Thyroid gland (tissue), 4 donors: ENCODE measurements at places on chromosomes 2 and 18.
A peak's percentile ranks its signal among the peaks of the same experiment; 100 is the strongest.

DNA sequence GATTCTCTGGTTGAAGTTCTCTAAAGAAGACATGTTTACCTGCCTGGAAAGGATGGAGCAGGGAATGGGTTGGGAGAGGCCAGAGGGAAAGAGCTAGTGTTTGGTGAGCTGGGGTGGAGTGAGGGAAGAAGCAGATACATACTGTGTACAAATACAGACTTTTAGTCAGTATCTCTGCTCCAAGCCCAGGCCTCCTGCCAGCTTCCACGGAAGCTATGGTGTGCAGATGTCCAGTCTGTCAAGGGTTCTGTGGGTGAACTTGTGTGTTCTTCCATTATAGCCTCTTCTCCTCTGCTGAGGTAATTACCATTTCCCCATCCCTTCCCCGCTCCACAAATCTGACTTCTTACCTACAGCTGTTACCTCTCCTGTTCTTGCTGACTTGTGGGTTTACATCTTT, 208.6 kb downstream of the HRH4 start:
- DNase-seq, result no peak

- peak; percentile 7 for DNase-seq
These were observed 198.6 kb downstream of the CAMKMT start for GRCh38 chr2:44560352-44560751.

DNA sequence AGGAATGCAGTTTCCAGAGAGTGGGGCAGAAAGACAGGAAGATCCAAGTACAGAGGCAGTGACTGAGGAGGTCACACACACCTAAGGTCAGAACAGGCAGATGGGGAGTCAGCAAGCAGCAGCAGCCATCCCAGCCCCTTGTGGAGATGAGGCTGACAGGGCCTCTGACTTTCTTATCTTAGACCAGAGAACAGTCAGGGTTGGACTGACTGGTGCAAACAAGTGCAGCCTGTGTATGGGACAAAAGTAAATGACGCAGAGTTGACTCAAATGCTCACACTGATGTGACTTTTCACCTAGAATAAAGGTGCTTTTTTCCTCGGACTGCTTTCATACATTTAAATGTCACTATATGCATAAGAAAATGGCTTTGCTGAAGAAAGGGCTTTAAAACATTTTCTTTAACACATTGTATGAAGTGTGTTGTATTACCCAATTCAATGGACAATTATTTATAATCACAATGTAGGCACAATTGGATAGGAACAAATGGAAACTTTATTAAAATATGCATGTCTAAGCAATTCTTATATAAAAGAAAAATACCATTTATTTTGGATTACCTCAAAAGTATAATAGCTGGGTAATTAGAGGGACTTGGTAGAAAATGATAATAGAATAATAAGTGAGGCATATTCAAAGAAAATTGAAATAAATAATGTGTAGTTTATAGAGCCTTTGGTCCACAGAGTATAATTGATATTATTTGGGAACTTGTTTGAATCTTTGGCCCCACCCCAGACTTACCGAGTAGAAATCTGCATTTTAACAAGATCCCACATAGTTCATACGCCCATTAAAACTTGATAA, 1321.5 kb upstream of the CELF4 start:
- no peak for DNase-seq

DNA sequence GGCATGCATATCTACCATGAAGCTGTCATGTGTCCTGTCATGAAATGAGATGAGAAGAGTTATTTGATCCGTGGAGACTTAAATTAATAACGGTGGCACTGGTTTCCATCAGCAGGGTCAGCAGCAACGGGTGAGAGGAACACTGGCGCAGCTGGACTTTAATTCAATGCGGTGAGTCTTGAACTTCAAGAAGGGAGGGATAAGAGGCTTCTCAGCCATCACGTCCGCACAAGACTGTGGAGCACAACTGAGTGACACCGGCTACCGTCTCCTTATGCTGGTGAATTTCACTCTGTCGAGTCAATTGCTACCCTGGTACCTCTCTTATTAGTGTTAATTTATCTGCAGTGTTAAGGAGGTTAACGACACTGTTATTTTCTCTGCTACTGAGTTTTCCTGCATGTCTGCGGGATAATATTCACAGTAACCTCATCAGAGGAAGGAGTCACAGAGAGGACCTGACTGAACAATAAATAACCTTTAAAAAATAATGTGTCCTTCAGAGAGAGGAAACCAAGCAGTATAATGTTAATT, 236.8 kb downstream of the EPHA4 start:
- no peak for DNase-seq

GRCh38 chr2:182625814-182626213, 90.2 kb upstream of the DNAJC10 start:
- peak; percentile 47 for DNase-seq

GRCh38 chr18:13619505-13620205, 106.7 kb downstream of the FAM210A start:
- DNase-seq, result no peak

GRCh38 chr2:4101936-4102335, 398.6 kb downstream of the DCDC2C start:
- no peak for DNase-seq

- no peak for DNase-seq
These were observed 141.8 kb downstream of the MEIS1 start for GRCh38 chr2:66576561-66577320.

DNA sequence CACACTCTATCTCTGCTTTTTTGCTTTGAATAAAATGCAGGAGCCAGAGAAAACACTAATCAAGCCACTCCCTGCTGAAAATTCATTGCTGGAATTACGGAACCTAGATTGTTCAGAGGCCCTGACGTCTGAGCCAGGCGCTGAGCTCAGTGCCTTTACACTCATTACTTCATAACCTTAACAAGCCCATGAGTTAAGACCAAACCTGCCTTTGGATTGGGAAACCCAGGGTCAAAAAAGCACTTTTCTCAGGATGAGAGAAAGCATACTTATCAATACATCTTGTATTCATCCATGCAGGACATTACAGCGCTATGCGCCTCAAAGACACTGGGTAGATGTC, 762 bp downstream of the INO80C start:
- DNase-seq, result no peak

DNA sequence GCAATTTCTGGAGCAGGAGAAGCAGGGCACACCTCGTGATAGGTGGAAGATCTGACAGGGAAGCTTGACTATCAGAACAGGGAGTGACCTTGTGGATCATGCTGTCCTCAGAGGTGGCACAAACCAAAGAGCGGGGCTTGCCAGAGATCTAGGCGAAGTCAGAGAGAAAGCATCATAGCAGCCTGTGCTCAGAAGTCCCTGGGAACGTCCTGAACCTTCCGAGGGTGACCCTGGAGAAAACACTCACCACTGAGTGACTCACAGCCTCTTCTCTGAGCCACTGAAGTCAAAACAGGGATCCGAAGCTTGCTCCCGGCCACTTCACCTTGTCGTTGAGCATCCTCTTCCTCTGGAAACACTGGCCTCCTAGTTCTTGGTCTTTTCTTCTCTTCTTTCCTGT, 56.7 kb downstream of the IL1R2 start:
- DNase-seq, result peak; percentile 40

DNA sequence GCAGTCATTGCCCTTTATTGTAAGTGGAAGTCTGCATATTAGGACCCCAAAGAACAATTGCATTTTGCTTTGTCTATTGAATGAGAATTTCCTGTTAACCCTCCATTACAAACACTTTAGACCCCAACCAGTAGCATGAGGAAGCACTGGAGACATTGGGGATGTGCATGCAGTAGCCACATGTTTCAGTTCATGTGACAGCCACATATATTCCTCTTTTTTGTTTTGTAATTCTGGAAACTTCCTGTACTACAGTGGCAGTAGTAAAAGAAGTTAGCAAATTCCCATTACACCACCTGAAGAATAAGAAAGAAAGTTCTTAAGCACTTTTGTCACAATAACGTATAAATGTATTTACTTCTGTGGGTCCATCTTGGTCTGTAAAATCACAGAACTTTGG, 281.1 kb upstream of the SLC14A2 start:
- DNase-seq, result no peak

DNA sequence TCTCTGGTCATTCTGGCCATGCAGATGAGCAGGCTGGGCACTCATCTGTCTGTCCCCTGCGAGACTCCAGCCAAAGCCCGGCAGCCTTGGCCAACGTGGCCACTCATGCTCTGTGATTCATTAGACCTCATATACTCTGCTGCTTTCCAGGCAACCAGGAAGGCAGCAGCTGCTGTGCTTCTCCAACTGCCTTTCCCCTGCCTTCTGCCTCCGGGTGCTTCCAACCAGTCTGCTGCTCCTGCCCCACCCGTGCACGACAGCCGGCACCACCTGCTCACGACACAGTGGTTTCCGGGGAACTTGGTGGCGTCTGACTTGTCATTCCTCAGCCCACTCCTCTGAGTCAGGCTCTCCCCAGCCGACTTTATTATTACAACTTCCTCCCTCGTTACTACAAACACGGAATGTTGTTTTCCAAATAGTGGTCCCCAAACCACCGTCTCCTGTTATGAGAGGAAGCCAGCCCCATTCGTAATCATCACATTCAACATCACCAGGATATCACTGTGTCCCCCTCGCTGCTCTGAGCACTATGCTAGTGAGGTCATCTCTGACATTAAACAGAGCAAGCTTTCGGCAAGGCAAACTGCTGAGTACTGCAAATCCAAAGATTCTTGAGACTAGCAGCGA, 392.4 kb downstream of the ALK start:
- no peak for DNase-seq

DNA sequence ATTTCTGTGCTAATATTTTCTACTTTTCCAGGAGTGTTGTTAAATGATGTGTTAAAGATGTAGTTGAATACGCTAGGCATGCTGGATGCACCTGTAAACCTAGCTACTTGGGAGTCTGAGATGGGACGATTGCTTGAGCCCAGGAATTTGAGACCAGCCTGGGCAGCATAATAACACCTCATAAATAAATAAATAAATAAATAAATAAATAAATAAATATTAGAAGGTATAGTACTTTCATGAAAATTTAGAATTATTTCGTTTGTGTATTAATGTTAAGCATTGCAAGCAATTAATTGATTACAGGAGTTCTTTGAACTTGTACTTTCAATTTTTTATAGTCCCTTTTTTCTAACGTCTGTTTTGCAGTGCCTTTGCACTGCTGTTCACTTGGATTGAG, 137.2 kb downstream of the ATP9B start:
- DNase-seq, result no peak

DNA sequence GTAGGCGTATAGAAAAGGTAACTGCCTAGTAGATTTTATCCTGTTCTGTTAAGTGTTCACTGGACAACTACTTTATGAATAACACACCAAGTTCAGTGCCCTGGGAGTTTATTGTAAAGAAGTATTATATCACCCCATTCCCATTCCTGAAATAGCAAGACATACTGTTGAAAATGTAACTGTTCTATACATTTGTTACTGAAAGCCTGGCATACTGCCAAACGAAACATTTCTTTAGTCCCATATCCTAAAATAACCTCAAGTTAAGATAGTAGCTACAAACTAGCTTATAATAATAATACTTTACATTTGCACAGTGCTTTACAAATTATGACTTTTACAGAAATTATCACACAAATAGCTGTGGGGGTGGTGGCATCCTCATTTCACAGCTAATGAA, 25.1 kb downstream of the SPDYA start:
- no peak for DNase-seq

DNA sequence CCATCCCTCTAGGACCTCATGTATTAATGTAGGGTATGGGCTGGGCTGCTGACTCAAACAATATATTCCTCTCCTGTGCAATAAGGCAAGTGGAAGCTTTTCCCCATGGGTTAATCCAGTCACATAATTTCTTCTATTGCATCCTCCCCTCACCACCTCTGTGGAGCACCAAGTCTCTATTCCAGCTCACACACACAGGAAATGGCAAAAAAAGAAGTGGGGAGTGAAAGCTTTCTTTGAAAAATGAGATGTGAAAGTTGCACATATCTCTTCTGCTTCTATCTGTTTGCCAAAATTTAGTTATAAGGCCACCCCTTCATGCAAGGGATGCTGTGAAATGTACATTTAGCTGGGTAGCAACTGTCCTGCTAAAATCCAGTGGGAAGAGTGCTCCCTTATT, 121.3 kb downstream of the CDC42EP3 start:
- DNase-seq, result no peak

GRCh38 chr2:33022989-33023727, 76.4 kb downstream of the LTBP1 start:
- no peak for DNase-seq

DNA sequence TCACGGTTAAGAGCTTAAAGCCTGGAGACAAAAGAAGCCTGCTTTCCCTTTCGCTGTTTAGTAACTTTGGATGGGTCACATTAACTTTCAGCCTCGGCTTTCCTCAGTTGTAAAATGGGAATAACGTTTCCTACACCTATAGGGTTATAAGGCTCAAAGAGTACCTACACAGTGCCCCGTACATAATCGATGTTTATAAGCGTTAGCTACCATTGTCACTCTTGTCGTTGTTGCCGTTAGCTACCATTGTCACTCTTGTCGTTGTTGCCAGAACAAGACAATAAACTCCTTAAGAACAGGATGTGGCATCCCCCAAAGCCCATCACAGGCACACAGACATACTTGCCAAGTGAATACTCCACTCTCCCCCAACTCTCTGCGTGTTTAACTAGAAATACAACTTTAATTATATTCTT, 901 bp upstream of the MFSD6 start:
- no peak for DNase-seq

DNA sequence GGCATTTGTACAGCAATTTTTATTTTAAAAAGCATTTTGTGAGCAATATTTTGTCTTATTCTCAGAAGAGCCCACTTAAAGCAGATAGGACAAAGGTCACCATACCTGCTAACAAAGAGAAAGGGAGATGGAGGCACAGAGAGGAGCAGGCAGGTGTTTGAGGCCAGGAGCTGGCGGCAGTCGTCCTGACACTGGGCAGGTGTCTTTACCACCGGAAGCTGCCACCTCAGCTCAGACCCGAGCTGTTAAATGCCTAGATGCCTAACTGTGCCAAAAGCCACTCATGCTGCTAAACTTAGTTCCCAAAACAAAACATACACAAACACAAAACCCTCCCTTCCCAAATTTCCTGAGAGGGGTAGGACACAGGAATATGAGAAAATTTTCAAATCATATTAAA, 120.9 kb downstream of the CNTNAP5 start:
- no peak for DNase-seq

- DNase-seq, result peak; percentile 5
These were observed 10.9 kb downstream of the SERPINB12 start for GRCh38 chr18:63553081-63553480.

- DNase-seq, result no peak
These were observed 107.1 kb downstream of the UNC80 start for GRCh38 chr2:209878701-209879100.

GRCh38 chr18:10798727-10799550, 273.1 kb downstream of the NAPG start:
- no peak for DNase-seq

- DNase-seq, result no peak
These were observed 402.6 kb downstream of the EIPR1 start for GRCh38 chr2:2974982-2975381.

DNA sequence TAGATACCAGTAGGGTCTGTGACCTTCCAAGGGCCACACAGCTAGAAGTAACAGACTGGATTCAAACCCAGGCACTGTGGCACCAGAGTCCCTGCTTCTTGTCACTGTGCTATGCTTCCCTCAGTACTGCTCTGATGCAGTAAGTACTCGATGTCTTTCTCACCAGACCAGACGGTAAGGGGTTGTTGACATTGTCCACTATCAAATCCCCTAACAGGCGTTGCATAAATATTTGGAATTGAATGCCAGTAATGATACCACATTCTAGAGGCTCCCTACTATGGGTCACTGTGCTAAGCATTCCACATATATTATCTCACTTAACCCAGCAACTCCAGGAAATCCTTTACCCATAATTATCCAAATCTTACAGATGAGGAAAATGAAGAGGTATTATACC, 223.1 kb downstream of the C1D start:
- no peak for DNase-seq
